ENCODE measurements at places on chromosomes 2 and 18. TPM values are rescaled to one million over a fixed set of nuclear protein-coding genes. Genes with fewer than 3 reads are reported as not detected.

- DNase-seq, result no peak
These were observed 251.7 kb downstream of the NDUFA10 start for GRCh38 chr2:239773228-239774141.

DNA sequence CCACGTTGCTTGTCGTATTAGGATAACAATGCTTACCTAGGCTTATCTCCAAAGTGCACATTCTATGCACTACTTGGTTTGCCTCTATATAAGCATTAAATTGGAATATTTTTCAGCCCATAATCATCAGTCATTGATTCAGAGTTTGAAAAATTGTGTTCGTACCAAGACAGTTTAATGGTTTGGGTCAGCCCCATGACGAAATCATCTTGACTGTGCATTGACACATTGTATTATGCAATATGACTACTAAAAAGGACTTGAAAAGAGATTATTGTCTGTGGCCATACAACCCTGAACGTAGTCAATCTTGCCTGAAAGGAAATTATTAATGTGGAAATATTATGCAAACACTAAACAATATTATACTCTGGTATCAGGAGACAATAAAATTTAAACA is 141.3 kb downstream of the EML6 start:
- DNase-seq, result no peak

The RUFY4 gene
- total RNA-seq, result not detected

DNA sequence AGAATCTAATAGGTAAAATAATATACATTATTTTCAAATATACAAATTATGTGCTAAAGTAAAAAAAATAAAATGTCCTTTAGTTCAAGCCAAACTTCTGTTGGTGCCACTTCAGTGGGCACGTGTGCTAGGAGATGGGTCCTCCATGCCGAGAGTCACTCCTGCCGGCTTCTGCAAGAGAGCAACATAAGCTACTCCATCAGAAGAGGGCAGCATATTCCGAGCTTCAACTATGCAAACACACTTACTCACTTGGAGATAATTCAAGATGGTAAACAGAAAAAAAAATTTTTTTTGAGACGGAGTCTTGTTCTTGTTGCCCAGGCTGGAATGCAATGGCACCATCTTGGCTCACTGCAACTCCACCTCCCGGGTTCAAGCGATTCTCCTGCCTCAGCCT is 24.4 kb downstream of the CNOT11 start:
- DNase-seq, result no peak

The FAM98A gene
- 2,496 TPM for total RNA-seq

DNA sequence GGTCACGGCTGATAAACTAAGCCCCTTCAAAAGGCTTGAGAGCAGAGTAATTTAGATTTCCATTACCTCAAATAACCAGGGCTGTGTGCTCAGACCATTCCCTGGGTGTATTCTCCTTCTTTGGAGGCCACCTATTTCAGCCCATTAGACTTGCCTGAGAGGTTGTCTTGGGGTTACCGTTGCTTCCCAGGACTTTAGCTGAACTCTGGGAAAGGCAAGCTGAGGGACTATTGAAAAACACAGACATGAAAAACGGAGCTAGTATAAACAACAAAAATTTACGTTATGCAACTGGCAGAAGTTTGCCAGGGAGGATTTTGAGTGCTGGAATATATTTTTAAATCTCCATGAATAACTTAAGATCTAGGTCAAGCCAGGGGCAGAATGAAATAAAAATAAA is 561.0 kb upstream of the TNP1 start:
- no peak for DNase-seq

The SALL3 gene
- not detected for total RNA-seq

GRCh38 chr2:95303191-95303919 is 6.2 kb downstream of the KCNIP3 start:
- no peak for DNase-seq

The LHCGR gene
- not detected for total RNA-seq

GRCh38 chr2:47265158-47265557 is 110.0 kb upstream of the STPG4 start:
- DNase-seq, result no peak
